ENCODE measurements at places on chromosomes 11 and 22.

GRCh38 chr22:50613291-50613981 lies 12.8 kb downstream of the MAPK8IP2 start:
- no peak for DNase-seq

GRCh38 chr11:6654281-6655019 lies 1.2 kb downstream of the DCHS1 start:
- no peak for DNase-seq

DNA sequence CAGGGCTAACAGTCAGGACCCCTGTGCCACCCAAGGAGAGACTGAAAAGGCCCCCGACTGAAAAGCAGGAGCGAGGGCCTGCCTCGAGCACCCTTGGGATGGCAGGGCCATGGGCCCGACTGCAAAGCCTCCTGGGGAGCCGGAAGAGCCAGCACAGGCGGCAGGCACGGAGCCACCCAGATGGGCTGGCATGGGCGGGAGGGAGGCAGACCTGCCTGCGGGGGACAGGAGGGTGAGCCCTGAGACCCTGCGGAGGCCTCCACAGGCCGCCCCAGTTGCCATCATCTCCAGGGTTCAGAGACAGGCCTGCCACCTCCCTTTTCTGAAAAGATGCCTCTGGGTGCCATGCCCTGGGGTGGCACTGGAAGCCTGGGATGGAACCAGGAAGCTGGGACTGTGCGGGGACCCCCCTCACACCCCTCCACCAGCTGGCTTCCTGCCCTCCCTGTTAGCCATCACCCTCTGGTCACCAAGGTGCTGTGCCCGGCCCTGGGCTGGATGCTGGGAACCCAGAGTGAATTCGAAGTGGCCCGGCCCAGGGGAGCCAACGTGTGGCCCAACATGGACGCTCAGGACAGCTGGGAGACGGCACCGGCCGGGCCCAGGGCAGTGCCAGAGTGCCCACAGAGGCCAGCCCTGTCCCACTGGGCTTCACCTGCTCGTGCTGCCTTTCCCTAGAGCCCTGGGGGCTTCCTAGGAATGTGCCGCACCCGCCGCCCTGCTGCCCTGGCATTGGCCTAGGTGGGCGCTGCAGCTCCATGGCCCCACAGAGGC lies 13.8 kb downstream of the TSPAN32 start:
- no peak for DNase-seq

DNA sequence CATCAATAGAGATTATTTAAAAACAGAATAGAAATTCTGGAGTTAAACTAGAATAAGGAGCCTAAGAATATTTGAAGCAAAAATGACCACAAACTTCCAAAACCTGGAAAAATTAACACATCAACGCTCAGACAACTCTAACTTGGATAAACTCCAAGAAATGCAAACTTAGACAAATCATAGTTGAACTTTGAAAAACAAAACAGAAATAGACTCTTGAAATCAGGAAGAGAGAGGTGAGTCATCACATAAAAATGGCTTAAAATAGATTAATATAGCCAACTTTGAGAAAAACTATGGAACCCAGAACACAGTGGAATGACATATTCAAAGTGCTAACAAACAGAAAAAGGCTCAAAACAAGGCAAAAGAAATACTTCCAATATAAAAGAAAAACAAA lies 974.2 kb downstream of the JRKL start:
- DNase-seq, result no peak

DNA sequence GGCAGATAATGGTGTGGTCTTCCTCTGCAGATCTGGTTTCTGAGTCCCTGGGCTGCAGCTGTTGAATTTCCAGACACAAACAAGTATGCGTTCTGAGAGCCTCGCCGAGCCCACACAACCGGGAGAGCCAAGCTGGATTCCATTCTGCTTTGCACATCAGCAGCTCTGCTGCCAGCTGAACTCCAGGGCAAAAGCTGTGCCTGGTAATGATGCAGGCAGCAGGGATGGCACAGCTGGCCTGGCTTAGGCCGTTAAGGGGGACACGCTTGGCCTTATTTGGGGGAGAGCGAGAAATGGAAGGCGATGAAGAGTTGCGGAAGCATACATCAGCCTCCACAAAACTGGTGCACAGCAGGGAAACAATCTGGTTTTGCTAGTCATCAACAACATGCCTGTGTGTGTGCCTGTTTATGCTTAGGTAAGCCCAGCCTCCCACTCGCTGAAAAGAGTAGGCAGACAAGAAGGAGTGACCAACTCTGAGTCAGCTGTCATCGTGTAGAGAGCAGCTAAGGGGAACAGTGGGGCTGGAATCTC lies 25.1 kb downstream of the ADAMTS8 start:
- DNase-seq, result no peak
